ENCODE measurements at places on chromosomes 3 and 15. TPM values are rescaled to one million over a fixed set of nuclear protein-coding genes. Genes with fewer than 3 reads are reported as not detected.

Gene SLC24A5
- not detected for total RNA-seq

Gene KBTBD12
- total RNA-seq, result not detected

Gene STRIT1
- total RNA-seq, result not detected

Gene TLR9
- under 0.01 TPM for total RNA-seq

Gene SV2B
- under 0.01 TPM for total RNA-seq

Data from smooth muscle cell of bladder (primary cell).